ENCODE measurements at places on chromosomes 2 and 18.

GRCh38 chr18:23870676-23871380 lies 143.7 kb upstream of the TTC39C start:
- DNase-seq = no peak

DNA sequence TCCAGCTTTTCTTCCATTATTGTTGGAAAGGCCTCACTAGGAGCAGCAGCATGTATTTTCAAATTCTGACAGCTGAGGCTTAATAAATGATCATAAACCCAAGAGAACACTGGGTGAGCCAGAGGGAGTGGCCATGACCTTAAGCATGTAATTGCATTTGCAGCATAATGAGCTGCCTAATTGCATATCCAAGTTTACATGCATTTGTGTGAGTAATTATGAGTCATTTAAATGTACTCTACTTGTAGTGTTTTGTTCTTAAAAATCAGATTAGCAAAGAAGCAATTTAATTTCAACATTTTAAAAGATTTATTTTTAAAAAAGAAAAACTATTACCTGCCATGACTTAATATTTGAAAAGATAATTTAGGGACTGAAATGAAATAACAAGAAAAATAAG lies 74.8 kb downstream of the NOL10 start:
- no peak for DNase-seq

DNA sequence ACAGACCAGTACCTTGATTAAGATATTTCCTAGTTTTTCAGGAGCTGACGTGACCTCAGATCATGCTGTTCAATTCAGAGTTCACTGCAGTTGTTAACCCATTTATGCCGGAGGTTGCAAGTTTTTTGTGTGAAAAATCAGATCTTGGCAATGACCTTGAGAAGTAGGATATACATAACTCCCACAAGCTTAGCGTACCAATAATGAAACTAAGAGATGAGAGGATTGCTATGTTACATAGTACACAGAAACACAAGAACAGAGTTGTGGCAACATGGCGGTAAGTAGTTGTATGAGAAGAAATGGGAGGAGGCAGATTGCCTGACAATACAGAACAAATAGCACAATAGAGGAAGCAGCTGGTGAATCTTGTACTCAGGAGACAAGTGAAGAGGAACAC lies 39.1 kb downstream of the PPIG start:
- DNase-seq = no peak

DNA sequence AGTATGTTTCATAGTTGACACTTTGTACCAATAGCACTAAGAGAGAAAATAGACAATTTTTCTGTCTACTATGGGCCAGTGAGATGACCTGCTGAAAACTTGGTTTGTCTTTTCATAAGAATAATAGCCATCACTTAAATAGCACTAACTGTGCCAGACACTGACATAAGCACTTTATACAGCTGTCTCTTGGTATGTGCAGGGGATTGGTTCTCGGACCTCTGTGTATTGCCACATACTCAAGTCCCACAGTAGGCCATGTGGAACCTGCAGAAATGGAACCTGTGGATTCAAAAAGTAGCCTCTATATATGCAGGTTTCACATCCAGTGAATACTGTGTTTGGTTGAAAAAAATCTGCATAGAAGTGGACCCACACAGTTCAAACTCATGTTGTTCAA lies 126.7 kb downstream of the XRCC5 start:
- DNase-seq = no peak

DNA sequence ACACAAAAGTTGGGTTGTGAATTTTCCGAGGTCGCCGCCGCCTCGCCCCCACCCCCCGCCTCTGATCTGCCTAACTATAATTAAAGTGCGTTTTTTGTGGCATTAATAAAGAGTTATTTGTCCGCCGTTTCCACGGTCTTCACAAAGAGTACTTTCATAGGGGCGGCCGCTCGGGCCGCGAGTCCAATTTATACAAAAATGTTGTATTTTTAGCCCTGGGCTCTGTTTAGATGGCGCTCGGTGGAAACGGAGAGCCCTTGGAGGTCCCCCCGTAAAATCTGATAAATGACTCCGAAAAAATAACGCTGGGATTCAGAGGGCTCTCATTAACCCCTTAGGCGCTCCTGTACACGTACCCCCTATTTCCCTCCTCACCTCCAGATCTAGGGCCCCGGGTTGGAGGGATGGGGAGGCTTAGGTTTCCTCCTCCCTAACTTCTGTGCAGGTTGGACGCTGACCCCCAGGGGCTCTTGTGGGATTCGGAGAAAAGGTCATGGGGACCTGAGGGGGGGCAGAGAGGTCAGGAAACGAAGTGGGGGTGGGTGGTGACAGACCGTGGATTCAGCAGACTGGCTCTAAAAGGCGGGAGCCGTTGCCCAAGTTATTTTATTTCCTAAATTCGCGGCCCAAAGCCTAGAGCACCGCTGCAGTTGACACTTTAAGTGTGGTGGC lies 1.9 kb downstream of the CYP26B1 start:
- no peak for DNase-seq

DNA sequence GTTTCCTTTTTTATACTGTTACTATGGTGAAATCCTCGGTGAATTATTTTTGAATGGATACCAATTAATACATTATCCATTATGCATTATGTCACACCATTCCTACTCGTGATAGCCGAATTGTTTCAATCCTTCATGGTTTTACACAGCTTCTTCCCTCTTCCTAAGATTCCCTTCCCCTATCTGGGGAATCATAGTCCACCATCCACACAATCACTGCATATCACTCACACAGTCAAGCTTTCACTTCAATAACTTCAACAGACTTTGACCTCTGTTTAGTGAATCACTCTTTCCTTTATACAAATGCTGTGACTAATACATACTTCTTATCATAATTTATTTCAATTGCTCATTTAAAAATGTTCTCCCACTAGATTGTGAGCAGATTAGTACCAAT lies 1108.1 kb upstream of the LRRTM1 start:
- no peak for DNase-seq

- DNase-seq = no peak
These were observed 740 bp downstream of the SNRNP200 start for GRCh38 chr2:96304606-96305005.

- no peak for DNase-seq
These were observed 165.4 kb upstream of the ZFP36L2 start for GRCh38 chr2:43391878-43392215.

DNA sequence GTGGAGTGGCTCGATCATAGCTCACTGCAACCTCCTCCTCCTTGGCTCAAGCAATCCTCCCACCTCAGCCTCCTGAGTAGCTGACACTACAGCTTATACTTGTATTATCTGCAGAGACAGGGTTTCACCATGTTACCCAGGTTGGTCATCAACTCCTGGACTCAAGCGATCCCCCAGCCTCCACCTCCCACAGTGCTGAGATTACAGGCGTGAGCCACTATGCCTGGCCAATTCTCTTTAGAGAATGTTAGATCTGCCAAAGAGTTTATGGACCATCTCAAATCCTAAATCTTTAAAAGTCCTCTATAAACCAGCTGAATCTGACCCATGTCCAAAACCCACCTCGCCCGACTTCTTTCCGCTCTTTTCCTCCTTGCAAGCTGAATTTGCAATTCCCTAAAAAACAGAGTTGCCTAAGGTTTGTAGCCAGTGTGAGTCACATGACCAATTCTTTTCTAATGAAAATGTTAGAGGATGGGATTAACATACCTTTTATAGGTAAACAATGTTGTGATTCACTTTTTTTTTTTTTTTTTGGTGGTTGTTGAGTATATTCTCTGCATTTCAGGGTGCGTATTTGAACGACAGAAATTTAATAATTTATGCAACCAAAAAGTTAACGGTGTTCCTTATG lies 2.4 kb upstream of the PMAIP1 start:
- no peak for DNase-seq

GRCh38 chr2:221629468-221629867 lies 57.4 kb upstream of the EPHA4 start:
- DNase-seq = no peak

- DNase-seq = no peak
These were observed 29.7 kb upstream of the PIEZO2 start for GRCh38 chr18:11178951-11179549.

DNA sequence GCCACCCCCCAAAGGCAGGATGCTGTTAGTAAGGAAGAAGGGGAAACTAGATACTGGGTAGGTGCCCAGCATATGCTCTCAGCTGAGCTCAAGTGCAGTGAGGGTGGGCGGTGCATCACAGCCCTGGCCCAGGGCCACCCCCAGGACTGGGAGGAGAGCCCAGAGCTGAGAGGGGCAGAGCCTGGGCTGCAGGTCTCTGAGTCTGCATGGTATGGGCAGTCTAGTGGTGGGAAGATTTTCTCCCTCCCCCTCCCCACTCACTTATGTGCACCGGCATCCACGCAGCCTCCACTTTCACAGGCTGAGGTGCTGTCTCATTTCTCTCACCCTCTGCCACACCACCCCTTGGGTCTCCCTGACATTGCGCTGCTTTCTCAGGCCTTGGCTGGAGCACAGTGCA lies 48.5 kb upstream of the CAB39 start:
- DNase-seq = no peak

GRCh38 chr2:233025706-233026105 lies 6.8 kb upstream of the NEU2 start:
- no peak for DNase-seq

- DNase-seq = no peak
These were observed 144.2 kb upstream of the PARD3B start for GRCh38 chr2:204401114-204401513.

GRCh38 chr2:241066893-241067341 lies 35.2 kb downstream of the MTERF4 start:
- no peak for DNase-seq

- no peak for DNase-seq
These were observed 705.4 kb upstream of the RAB6C start for GRCh38 chr2:129274038-129274415.

GRCh38 chr18:527146-527545 lies 26.6 kb upstream of the COLEC12 start:
- no peak for DNase-seq

GRCh38 chr18:31247574-31248199 lies 70.3 kb upstream of the DSG1 start:
- no peak for DNase-seq

GRCh38 chr2:38709567-38710194 lies 41.5 kb downstream of the SRSF7 start:
- DNase-seq = no peak

DNA sequence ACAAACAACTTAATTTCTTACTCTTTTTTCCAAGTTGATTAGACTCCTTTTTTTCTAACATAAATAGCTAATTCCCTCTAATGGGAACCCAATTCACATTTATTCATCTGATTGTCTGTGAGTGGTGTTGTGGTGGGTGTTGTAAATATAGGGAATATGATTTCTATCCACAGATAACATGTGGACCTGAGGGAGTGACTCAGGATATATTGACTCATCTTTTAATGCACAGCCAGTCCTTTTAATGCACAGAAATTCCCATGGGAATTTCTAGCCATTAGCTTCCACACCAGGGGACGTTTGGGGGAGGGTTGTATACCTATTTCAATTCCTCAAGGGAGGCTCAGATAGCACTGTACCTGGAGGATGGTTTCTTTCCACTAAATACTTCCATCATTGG lies 1339.6 kb upstream of the LRRTM1 start:
- DNase-seq = no peak

DNA sequence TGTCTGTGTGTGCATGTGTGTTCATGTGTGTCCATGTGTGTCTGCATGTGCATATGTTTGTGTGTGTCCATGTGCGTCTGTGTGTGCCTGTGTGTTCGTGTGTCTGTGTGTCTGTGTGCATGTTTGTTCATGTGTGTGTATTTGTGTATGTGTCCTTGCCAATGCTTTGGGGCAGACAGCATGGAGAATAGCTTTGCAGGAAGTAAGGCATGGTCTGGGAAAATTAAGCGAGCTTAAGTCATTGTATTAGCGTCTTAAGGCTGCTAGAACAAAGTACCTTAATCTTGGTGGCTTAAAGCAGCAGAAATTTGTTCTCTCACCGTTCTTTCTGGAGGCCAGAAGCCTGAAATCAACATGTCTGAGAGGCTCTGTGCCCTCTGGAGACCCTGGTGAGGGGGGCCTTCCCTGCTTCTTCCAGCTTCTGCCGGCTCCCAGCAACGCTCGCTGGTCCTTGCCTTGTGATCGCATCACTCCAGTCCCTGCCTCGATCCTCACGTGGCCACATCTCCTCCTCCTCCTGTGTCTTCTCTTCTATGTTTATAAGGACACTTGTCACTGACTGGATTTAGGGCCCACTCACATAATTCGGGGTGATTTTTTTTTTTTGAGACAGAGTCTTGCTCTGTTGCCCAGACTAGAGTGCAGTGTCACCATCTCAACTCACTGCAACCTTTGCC lies 3.8 kb downstream of the NEU2 start:
- no peak for DNase-seq

- no peak for DNase-seq
These were observed 61.2 kb downstream of the ACYP2 start for GRCh38 chr2:54176577-54176976.

All from activated CD8-positive, alpha-beta memory T cell treated with anti-CD3 and anti-CD28 coated beads for 4 hours (primary cell).